ENCODE measurements at places on chromosomes 3 and 15.

- DNase-seq, result no peak
Measured at GRCh38 chr3:39707314-39707909, 102.0 kb upstream of the MYRIP start.

DNA sequence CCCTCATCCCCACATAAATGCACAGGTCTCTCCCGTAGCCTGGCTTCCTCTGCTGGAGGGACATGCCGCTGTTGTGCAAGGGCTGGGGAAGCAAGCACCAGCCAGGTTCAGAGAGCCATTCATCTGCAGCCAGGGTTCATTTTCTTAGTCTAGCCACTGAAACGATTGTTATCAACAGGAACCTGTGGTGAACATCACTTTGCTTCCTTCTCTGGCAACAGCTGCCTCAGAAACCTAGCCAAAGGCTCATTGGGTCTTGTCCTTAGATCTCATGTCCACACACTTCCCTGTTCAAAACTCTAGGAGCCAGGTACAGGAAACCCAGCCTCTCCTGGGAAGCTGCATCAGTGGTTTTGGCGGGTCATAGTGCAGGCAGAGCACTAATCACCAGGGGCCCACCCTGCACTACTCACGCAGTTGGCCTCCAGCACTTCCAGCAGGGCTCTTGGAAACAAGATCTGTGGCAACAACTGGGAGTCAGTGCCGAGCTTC, 47.0 kb downstream of the OXNAD1 start:
- no peak for DNase-seq

- DNase-seq, result no peak
Measured at GRCh38 chr3:25901796-25902195, 111.9 kb downstream of the OXSM start.

DNA sequence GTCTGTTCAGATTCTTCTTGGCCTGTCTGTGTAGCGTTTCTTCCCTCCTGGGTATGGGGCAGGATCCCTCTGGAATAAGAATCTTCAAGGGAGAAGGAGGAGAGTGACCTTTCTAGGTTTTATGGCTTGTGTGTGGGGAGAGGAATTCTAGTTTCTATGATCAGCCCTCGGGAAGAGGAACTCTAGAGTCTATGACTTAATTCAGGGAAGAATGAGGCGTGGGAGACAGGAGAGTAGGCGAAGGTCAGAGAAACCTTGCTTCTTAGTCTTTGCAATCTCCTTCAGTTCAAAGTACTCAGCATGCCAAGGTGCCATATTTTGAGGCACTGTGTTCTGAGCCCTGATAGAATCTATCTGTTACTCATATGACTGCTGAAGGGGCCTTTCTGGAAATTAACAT, 99.2 kb upstream of the C3orf80 start:
- DNase-seq, result no peak

DNA sequence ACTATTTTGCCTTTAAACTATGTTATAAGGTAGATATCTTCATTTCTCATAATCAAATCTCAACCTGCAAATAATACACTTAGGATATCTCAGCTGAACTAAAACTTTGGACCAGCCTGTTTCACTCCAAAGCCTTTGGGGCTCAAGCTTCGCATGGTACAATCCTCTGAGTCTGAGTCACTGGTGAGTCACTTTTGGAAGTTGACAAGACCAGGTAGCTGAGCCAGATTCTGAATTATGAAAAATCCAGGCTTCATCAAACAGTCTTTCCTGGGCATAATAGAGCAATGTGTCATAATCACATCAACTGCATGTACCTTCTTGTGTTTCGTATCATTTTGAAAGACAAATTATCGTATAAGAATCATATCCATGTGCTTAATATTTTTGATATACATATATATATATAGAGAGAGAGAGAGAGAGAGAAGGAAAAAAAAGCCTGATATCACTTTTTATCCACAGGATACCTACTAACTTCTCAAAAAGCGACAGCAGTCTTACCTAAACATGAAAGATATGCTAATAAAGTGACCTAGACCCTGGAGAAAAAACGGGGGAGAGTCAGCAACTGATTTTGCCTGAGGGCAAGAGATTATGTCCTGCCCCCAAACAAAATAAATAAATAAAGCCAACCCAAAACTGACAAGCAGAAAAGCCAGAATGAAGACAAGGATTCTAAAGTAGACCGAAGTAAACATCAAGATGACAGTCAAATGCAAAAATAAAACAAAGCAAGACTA, 263.9 kb upstream of the TGFBR2 start:
- DNase-seq, result no peak

- no peak for DNase-seq
Measured at GRCh38 chr15:67501836-67502461, 19.0 kb upstream of the C15orf61 start.
